Lower lobe of right lung (tissue), 2 donors: ENCODE measurements at places on chromosomes 5 and 9. TPM values are rescaled to one million over a fixed set of nuclear protein-coding genes. Genes with fewer than 3 reads are reported as not detected.

- no peak for DNase-seq
Measured at GRCh38 chr9:117542021-117542420, 127.2 kb upstream of the ASTN2 start.

Gene CARD6
- total RNA-seq: 24.3 TPM

DNA sequence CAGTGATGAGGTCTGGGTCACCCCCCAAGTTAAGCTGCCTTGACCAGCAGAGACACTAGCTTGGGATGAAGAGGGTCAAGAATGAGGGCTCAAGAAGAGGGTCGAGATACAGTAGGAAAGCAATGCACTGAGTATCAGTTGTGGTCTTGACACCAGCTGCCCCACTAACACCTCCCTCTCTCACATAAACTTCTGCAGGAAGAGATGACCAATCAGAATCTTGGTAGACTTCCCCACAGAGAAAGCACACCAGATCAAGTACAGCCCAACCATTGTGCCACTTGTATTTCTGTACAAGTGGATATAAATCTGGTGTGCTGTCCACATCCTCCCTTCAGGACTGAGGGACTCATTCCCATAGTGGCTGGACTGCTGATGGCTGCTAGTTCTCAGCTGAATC, 101.2 kb upstream of the ELL2 start:
- no peak for DNase-seq

DNA sequence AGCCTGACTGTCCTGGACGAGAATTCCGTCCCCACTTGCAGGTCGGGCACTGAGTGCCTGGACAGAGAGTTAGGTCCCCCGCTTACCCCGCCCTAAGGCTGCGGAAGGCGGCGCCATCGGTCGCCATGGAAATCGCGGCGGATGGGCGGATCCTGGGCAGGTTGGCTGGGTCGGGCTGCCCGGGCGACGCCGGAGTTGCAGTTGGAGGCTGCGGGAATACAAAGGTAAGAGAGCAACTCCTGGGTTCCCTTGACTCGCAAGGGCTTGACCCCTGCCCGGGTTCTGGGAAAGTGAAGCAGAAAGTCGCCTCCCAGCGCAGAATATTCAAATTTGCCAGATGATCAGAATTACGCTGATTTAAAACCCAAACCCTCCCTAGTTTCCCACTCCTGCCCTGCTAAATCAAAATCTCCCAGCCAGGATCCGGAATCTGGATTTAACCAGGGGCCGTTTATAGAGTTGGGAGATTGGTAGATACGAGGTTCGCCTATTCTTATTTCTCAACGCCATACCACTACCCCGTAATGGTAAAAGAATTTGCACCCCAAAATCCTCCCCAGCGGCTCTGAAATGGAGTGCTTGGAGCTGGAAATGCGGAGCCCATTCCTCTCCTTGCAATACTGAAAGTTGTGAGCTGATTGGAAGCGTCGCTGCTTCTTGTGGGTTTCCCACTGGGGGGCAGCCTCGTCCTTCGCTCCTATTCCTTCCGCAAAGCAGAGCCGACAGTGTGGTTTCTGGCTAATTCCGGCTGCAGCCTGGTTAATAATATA, 156.4 kb upstream of the RASEF start:
- DNase-seq: peak; percentile 87

DNA sequence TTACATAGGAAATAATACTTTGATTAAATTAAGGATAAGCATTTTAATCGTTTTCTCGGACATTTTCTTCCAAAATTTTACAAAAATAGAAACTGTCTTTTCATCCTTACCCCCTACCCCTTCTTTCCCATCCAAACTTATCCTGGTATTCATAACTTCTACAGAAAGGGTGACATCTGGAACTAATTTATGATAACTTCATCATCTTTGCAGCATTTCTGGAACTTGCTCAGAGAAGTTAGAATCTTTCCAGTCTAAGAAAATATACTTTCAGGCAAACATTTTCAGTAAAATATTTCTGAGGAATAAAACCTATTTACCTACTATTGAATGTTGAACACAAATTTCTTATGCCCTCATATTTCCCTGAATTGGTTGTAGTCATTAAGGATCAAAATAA, 309.0 kb downstream of the MAN2A1 start:
- no peak for DNase-seq

Gene MTAP
- total RNA-seq: 35.2 TPM

Gene LHX3
- total RNA-seq: not detected

DNA sequence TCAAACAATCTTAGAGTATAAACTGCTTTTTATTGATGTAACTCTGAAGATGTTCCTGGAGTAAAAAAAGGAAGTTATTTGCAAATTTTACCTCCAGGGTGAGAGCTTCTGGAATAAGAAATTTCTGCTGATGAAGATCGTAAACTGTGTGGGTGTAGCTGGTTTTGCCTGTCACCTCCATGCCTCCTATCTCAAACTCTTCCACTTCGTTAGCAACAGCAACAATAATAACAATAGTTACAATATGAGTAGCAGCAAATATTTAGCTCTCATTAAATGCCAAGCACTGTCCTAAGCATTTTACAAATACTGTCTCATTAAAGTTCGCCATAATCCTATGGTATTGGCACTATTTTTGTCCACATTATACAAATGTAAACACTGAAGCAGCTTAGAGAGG, 57.9 kb downstream of the GCNT1 start:
- DNase-seq: no peak

Gene QRFP
- total RNA-seq: not detected

DNA sequence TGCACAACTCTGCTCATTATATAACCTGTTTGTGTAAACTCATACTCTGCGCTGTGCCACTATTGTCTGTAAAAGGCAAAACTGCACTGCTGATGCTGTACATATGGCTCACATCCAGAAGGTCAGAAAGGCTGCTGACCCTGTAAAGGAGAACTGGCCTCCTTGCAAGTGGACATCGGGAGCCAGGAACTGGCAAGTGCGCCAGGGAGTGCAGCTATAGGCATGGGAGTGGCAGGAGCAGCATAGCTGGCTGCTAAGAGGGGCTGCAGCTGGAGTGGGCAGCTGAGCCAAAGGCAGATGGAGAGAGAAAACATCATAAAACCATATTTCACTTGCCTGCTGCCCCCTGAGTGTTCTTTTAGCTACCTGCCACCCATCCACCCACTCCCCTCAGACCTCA, 2183.4 kb upstream of the ACO1 start:
- no peak for DNase-seq

GRCh38 chr5:160496334-160496733, 74.7 kb downstream of the PTTG1 start:
- DNase-seq: no peak

Gene LRRC19
- 0.27 TPM for total RNA-seq

Gene OMD
- 4.1 TPM for total RNA-seq

DNA sequence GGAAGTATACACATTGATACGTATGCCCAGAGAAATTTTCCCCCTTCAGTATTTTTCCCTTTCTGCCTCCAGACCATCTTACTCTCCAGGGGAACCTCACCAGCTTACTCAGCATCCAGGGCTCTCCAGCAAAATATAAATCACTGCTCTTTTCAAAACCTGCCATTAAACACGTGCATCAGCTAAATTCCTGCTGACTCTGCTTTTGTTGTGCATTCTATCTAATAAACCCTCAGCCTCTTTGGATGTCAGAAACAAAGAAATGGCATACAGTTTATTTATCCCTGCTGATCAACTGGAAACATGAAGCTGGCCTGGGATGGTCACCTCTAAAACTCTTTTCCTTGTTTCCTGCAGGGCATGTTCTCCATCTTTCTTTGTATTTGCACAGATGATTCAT, 126.8 kb downstream of the TRPM3 start:
- no peak for DNase-seq
